MG63 (cell line): ENCODE measurements at places on chromosomes 2 and 18.

GRCh38 chr18:33275843-33276242, 164.7 kb downstream of the CCDC178 start:
- DNase-seq, result no peak

DNA sequence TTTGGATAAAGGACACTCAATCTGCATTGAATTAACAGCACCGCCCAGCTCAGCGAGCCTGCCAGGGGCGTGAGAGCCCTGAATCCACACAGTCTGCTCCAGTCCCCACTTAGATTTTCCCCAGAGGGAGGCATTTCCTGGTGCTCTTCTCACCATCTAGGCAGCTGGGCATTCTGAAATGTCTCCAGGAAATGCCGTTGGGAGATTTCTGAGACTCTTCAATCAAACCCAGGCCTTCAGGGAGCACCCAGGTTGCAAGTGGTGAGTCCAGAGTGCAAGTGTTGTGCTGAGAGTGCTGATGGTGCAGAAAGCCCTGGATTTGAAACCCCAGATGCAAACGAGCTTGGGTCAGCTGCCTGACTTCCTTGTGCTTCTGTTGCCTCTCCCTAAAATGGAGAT, 23.4 kb upstream of the TMEM37 start:
- no peak for DNase-seq

DNA sequence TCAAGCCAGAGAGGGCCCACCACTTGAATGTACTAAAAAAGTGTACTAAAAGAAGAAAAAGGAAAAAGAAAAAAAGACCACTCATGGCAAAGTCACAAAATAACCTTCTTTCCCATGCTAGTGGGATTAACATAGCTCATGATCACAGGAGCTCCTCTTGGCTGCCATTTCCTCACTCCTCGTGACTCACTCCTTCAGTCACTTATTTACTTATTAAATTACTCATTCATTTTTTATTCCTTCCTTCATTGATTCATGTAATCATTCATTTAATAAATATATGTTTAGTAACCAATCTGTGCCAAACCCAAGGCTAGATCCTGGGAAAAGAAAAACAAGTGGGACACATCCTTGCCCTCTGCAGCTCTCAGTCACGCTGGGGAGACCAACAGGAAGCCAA, 300.5 kb downstream of the INSIG2 start:
- peak; percentile 81 for DNase-seq

DNA sequence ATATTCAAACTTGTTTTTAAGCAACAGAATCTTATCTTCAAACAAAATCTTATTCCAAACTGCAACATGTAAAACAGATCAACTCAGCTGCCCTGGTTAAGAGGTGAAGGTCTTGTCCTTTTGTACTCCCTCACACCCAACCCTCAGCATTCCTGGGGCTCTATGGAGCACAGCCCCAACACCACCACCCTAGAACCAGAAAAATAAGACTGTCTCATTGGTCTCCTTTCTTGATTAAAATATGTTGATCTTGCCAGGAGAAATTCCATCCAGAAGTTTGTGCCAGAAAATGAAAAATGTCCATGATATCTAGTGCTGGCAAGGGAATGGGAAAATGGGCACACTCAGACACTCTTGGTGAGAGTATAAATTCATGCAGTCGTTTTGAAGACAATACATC, 62.1 kb upstream of the TMEM17 start:
- DNase-seq, result no peak
